Fibroblast of skin of scalp (primary cell): ENCODE measurements at places on chromosomes 3 and 15.

- no peak for DNase-seq
These were observed 185.2 kb downstream of the FOXP1 start for GRCh38 chr3:71398157-71398836.

DNA sequence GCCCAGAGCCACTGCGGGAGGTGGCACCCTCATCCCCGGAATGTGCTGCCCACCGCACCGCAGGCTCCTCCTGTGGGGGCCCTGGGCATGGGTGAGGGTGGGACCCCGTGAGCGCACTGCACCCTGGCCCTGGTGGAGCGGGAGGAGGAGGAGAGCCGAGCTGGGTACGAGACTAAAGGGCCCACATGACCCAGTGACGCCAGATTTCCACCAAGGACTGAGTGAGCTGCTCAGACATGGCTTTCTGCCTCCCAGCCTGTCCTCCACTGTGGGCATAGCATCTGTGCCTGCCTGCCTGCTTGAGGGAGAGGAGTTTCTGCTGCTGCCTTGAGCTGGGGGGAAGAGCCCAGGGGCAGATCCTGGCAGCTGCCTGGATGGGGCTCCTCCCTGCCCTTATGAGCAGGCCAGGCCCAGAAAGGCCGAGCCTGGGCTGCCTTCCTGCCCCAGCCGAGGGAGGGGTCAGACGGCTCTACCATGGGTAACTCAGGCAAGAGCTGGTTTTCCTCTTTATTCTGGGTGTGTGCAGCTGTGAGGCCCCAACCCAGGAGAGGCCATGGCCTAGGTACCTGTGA is 88.4 kb downstream of the VGLL4 start:
- DNase-seq: no peak

DNA sequence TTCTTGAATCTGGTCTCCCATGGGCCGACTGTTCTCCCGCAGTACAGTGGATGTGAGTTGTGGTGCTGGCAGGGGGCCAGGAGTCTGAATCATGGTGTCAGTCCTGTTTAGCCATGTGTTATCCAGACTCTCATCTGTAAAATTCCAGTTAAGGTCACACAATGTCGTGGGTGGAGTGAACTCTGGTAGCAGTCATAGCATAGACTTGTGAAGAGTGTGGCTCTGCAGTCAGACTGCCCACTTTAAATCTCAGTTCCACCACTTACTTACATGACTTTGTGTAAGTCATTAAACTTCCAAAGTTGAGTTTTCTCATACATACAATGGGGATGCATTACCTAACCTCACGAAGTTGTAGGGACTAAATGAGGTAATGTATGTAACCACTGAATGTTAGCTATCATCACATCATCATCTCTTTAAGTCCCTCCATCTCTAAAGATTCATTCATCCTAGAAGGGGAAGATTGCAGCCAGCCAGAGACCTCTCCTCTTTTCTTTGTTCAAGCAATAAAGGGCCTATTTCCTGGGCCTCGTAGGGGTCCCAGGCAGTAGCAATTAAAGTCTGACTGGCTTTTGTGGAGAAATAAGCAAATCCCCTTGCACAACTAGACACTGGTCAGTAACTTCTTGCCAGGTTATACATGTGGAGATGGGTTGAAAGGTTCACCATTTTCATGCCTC is 93.9 kb downstream of the PCCB start:
- DNase-seq: peak; percentile 91

- DNase-seq: peak; percentile 81
These were observed 17.6 kb downstream of the CALML4 start for GRCh38 chr15:68187559-68187958.

GRCh38 chr15:71349736-71350526 is 234.7 kb downstream of the THSD4 start:
- DNase-seq: no peak

- DNase-seq: no peak
These were observed 18.1 kb downstream of the ADGRG7 start for GRCh38 chr3:100627491-100627890.

- DNase-seq: no peak
These were observed 5.7 kb downstream of the NTRK3 start for GRCh38 chr15:88250826-88251225.

- no peak for DNase-seq
These were observed 14.7 kb downstream of the MESD start for GRCh38 chr15:80974914-80975313.

DNA sequence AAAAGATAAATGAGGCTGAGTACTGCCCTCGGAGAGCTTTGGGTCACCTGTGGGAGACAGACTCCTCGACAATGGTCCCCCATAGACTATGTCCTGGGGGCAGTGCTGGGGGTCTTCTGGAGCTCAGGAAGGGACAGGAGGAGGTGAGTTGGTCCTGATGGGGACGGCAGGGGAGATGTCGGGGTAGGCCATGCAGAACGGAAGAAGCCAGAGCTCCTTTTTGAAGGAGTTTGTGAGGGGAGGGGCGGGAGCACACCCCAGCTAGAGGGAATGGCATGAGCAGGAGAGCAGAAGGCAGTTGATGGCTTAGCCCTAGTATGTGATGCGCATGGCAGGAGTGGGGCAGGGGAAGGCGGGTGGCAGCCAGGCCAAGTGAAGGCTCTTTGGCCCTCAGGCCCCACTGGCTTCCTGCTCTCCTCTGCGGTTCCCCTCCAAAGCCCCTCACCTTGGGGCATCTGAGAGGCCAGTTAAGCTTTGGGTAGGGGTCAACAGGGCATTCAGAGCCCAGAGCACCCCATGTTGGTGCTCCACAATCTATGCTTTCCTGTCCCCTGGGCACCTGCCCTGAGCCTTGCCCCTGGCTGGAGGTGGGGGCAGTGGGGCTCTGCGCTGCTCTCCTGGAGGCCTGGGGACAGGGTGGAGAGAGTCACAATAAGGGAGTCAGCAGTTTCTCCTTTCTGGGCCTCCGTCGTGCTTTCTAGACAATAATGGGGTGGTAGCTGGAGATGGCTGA is 179.3 kb downstream of the SMAD6 start:
- DNase-seq: no peak

- no peak for DNase-seq
These were observed 29.4 kb downstream of the CCK start for GRCh38 chr3:42236611-42237010.

DNA sequence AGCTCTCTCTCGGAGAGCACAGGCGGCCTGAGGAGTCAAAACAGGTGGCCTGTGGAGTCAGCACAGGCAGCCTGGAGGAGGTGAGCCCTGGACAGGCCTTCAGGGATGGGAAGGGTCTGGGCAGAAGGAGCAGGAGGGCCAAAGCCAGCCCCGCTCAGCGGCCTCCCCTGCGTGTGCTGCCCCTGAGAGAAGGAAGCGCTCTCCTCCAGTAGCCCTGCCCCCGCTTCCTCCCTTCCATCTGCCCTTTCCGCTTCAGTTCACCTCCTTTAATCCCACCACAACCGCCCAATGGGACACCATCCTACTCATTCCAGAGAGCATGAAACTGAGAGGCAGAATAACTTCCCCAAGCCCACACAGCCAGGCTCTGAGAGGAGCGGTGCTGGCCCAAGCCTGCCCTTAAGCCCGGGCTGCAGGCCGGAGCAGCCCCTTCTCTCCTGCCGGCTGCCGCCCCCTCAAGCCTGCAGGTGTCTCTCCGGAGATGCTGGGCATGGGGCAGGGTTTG is 3.2 kb upstream of the NR2E3 start:
- peak; percentile 18 for DNase-seq

DNA sequence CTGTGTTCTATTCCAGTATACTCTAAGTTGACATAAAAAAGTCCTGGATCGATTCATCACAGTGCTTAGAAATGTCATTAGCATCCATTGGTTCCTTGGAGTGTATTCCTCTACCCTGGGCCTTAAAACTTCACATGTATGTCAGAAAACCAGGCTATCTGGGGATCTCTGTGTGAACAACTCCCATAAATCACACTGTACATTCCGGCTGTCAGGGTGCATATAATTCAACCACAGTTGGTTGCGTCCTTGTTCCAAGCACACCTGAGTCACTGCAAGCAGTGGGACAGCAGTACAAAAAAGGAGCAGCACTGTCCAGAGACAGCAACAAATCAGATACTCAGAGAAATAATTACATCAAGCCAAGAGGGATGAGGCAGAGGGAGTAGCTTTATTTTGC is 52.4 kb downstream of the PDZRN3 start:
- peak; percentile 28 for DNase-seq

DNA sequence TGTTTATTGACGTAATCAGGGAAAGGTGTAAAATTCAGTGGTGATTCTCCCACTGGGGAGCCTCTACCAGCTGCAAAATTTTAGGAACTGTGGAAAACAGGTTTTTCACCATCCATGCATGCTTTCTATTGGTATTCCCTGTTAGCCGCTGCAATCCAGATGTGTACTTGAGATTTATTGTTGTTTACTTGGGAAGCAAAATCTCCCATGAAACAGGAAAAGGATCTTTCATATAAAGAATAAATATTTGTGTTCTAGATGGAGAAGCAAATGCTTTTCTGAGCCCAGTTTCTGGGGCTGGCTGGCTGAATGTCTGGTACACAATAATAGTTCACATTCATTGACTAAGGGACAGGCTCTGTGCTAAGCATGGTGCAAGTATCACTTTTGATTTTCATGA is 144.6 kb upstream of the RASGRP1 start:
- no peak for DNase-seq

DNA sequence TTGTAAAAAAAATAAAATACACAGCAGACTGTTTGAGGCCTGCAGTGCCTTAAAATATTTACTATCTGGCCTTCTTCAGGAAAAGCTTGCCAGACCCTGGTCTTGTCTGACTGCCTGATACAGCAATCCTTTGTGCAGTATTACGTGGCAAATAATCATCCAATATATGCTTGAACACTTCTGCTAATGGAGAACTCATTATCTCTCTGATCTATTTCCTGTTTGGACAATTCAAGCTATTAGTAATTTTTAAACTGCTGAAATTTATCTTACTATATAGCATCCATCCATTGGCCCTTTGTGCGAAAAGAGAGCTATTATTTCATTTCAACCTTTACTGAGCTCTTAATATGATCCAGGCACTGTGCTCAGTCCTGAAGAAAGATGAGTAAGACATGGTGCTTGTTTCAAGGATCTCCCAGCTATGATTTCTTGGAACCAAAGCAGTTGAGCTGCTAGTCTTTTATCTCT is 15.9 kb downstream of the ATG7 start:
- DNase-seq: peak; percentile 36

GRCh38 chr15:78192826-78193594 is 41.4 kb downstream of the ACSBG1 start:
- no peak for DNase-seq

DNA sequence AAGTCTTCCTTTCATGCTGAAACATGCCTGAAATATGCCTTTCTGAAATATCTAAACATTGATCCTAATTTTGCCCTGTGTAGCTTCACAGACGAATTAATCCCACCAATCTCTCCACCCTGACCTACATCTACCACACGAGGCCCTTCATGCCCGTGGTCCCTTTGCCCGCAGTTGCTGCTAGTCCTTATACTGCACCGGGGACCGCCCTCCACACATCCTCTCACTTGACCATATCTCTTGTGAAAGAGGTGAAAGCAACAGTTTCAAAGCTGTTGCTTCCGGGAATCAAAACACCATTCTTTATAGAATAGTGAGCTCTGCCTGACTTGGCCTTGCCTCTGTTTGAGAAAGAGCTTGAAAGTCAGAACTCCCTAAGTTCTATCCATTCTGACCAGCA is 499.5 kb downstream of the NTRK3 start:
- no peak for DNase-seq

DNA sequence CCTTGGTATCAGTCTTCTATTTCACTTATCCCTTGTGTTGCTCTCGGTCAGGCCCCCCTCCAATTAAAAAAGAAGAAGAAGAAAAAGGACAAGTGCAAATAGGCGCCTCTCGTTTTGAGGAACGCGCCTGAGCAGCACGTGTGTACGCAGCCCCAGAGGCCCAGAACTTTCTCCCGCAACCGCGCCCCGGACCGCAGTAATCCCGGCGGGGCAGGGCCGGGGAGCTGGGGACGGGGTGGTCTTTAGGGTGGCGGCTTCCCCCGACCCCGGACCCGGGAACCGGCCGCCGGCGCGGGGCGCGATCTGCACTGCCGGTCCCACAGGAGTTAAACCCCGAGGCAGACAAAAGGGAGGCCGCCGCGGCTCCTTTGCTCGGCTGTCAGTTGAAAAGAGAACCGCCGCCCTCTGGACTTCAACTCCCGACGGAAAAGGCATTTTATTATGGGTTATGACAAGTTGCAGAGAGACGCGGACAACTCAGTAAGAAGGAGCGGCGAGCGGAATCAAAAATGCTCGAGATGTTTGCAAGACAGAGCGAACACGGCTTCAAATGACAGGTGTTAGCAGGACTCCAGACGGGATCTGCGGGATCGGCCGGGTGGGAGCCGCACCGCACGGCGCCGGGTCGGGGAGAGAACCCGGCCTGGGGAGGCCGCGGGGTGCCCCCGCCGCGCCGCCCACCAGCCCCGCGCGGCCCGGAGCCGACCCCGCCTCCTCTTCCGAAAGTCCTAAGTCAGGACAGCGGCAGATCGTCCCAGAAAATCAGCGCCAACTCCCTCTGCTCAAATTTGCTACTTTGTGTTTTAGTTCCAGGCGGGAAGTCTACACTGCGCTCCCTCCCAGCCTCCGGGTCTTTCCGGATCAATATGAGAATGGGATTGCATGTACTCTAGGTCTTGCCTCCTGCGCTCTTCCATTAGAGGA is 79.0 kb downstream of the NR2F2 start:
- no peak for DNase-seq

DNA sequence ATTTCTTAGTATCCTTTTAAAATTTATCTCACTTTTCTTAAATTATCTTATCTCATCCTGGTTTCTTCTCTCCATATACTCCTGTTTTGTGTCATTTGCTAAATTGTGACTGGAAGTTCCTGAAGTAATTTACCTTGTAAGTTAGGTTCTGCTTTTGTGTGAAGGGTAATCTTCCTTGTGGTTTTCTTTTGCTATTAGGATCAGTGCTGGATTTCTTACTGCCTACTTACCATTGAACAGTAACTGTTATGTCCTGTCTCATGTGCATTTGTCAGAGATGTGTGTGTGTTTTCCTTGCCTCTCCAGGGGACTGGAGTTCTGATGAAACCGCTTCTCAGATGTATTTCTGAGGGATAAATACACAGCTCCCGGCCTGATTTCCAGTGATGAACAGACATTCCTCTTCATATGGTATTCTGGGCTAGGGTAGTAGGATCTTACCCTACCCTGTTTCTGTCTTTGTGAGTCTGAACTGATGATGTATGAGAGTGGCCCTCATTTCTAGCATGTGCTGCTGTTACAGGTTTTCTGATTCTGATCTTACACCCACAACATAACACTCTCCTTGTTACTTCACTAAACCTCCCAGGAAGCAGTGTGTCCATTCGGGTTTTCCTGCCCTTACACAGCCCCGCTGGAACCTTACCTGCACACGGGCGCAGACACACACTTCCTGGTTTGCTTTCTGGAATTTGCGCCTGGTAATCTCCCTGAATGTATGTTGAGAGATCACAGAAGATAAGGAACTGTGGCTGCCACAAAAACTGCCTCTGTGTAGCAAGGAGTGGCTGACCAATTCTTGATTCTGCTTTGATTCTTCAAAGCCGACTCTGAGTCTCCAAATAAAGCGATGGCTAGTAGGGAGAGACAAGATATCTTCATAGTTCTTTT is 14.7 kb downstream of the PAK2 start:
- peak; percentile 39 for DNase-seq
